ENCODE measurements at places on chromosomes 12 and 14.

- DNase-seq = no peak
These were observed 59.7 kb downstream of the E2F7 start for GRCh38 chr12:77005611-77006098.

GRCh38 chr12:24884911-24885310 lies 64.0 kb downstream of the BCAT1 start:
- no peak for DNase-seq

DNA sequence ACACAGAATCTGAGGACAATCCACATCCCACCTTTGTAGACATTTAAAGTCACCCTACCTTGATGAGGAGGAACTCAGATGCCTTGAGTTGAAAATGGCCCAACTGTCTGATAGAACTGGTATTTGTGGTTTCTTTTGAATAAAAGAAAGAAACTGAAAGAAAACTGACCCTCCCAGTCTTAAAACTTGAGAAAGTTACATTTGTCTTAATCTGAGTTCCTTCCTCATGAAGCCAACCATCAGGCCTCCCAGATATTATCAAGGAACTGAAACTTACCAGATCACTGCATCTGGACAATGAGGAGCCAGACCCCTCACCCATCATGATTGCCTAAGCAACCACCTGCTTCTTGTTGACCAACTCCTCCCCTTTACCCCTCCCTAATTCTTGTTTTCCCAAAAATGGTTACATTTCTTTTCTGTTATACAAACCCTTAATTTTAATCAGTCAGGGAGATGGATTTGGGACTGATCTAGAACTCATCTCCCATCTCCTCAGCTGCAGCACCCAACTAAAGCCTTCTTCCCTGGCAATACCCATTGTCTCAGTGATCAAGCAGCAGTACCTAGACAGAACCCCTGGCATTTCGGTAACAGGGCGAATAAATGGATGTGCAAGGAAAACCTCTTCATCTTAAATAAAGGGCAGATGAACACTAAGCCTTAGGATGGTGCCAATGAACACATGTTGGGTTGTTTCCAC lies 72.0 kb upstream of the RESF1 start:
- DNase-seq = no peak

DNA sequence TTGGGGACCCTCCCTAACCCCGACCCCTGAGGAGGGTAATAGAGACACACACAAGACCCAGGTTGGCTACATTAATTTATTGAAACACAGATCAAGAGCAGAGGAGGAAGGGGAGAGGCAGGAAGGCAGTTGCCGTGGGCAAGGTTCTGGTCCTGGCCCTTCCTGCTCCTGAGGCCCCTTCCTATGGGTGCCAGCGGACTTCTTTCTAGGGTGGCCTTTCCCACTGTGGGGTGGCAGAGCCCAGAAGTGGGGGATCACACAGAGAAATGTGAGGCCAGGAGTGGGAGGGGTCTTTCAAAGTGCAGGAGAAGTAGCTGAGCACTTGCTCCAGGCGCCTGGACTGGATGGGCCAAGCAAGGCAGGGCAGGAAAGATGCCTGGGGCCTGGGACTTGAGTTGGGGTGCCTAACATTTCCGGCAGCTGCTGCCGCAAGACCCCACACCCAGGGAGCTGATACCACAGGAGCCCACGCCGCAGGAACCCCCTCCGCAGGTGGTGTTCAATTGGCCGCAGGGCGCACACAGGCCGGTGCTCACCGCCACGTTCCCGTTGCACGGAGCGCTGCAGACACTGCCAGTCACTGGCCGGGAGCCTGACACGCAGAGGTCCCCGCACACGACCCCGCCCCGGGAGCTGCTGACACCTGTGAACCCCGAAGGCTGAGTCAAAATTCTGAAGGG lies 5.3 kb downstream of the KRT81 start:
- DNase-seq = no peak

GRCh38 chr12:91098941-91099340 lies 12.4 kb downstream of the LUM start:
- no peak for DNase-seq

DNA sequence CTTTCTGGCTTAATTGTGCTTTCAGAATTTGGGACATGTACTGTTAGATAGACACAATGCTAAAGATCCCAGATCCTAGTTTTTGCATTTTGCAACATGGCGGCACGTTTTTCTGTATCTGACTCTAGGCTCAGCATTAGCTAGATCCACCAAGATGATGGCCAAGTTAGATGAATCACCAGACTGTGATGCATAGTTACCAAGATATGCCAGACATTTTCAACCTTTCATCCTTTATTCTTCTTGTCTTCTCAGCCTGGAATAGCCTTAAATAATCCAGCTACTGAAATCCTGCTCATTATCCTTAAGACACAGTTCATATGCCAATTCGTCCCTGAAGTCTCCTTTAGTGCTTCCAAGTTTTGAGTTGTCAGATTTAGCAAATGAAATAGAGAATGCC lies 144.9 kb upstream of the CRY1 start:
- DNase-seq = no peak

- DNase-seq = no peak
These were observed 209.2 kb downstream of the PPM1H start for GRCh38 chr12:62725781-62726180.

- no peak for DNase-seq
These were observed 86.9 kb upstream of the STXBP6 start for GRCh38 chr14:25136811-25137210.

DNA sequence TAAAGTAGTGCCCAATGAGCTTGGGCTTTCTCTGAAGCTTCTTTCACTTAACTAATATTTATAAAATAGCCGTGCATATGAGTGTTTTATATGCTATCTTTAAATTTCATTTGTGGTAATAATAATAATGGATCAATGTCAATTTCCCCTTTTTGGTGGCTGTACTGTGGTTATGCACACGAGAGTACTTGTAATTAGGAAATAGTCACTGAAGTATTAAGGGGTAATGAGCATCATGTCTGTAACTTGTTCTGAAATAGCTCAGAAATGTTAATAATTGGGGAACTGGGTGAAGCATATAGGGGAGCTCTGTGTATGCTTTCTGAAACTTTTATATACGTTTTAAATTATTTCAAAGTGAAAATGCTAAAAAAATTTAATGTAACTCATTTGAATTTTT lies 7.0 kb upstream of the RNASE8 start:
- no peak for DNase-seq

- DNase-seq = no peak
These were observed 183.2 kb downstream of the C12orf50 start for GRCh38 chr12:87846045-87846444.

DNA sequence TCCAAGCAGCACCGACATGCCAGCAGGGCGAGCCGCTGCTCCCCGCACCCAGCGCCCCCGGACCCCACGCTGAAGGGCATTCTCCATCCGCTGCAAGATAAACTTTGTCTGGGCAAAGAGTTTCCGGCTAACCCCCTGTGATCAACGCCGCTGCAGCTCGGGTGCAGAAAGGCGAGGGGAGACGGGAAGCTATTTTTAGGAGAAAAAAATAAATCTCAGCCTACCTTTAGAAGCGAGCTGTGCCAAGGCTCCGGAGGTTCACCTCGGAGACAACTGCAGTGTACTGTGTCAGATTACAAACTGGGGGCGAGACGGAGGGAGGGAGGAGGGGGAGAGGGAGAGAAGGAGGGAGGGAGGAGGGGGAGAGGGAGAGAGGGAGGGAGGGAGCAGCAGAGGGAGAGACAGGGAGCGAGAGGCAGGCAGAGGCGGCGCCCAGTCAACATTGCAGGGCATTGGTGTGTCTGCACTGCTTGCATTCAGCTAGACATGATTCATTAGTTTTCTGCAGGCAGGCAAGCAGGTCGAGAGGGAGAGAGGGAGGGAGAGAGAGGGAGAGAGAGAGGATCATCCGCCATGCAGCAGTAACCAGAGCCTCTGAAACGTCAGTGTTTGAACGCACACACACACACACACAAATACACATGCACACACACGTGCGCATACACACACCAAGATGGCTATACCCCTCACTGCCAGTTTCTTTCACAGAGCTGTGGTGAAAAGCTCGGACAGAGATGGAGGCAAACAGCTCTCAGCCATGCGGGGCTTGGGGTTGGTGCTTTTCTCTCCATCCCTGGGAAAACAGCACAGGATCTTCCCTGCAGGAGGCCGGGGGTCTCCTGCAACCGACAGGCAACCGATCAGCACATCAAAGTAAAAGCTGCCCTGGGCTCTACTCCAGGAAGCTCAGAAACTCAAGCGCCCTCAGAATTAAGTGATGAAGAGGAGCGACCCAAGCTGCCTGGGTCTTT lies at the start of gene RIMBP2:
RIMBP2 (minus strand) TSS at position 302 of the 971 bp plus-strand sequence. CDS start 237,286 bp downstream, outside the sequence.
- no peak for DNase-seq

DNA sequence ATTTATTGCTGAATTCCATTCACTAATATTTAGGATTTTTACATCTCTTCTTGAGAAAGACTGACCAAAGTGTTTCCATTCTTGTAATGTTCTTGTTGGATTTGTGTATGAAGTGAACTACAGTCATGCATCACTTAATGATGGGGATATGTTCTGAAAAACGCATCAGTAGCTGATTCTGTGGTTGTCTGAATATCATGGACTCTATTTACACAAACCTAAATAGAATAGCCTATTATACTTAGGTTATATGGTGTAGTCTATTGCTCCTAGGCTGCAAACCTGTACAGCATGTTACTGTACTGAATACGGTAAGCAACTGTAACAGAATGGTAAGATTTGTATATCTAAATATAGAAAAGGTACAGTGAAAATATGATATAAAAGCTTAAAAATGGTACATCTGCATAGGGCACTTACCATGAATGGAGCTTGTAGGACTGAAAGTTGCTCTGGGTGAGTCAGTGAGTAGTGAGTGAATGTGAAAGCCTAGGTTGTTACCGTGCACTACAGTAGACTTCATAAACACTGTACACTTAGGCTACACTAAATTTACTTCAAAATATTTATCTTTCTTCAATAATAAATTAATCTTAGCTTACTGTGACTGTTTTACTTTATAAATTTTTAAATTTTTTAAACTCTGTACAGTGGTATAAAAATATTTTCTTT lies 27.6 kb upstream of the P2RX4 start:
- peak; percentile 23 for DNase-seq

GRCh38 chr12:67484791-67485480 lies 163.6 kb upstream of the DYRK2 start:
- DNase-seq = no peak

DNA sequence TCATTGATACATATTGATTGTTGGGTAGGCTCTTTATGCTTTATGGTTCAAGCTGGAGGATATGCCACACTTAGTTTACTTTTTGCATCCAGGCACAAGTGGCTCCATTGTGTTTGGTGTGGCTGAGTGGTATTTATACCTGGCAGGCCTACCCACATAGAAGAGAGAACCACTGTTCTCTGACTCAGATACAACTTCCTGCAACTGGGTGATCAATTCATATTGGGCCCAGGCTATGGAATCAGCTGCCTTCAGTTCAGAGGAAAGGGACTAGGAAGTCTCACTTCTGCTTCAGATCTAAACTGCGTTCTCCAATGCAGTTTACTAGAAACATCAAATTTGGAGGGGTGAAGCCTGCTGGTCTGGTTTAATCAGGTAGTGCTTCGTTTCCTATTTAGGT lies 49.8 kb upstream of the LRRK2 start:
- DNase-seq = no peak

- peak; percentile 74 for DNase-seq
These were observed 1168.4 kb downstream of the TMEM121 start for GRCh38 chr14:106694638-106695393.

DNA sequence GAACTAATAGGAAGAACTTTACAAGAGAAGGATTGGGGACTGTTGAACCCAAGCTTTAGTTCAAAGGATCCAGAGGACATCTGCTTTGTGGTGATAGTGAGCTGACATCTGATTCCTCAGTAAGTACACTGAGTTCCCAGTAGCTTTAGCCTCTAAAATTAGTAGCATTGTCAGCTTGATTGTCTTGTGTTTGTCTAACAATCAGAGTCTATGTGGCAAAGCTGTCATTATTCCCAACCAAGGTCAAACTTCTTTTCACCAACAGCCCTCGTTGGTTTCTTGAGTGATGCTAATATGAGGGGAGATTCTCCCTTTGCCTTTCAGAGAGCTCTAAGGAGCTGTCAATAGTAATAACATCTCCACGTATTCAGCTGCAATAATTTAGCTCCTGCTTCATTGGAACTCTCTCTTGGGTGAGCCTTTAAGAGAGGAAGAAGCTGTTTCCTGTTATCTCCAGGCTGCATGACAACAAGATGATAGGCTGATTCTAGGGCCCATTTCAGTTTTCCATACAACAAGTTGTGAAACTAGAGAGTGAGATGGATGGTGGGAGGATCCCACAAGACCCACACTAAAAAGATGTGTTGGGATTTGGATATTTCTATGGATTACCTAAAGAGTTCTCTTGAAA lies 46.7 kb downstream of the TGFB3 start:
- no peak for DNase-seq

- DNase-seq = no peak
These were observed 2.3 kb downstream of the LARP4 start for GRCh38 chr12:50403001-50403440.

DNA sequence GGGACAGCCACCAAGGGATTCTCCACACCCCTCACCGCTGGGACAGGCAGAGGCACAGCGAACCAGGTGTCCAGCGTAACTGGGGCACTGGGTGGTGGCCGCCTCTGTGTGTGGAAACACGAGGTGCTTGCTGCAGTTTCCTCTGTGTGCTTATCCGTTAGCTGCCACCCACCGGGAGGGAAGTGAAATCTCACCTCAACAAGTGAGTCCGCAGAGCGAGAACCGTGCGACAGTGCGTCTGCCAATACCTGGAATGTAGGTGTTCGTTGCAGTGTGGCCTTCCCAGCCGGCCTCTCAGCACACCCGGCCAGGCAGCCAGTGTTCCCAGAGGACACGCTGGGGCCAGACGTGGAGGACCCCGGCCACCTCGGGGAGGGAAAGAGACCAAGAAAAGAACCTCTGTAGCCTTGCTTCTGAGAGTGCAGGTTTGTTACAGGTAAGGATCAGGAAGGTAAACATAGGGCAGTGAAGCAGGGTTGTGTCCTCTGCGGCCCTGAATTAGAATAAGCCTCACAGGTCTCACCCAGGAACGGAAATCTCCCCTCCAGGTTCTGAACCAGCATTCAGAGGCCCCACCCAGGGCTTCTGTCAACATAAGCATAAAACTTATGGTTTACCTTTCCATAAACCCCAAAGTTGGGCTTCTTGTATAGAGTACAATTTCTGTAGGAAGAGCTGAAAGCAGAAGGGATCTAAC lies 1.5 kb downstream of the BCL2L14 start:
- peak; percentile 37 for DNase-seq

GRCh38 chr14:24427537-24428508 lies 1.6 kb downstream of the CBLN3 start:
- DNase-seq = no peak

GRCh38 chr14:94126419-94126677 lies 3.1 kb downstream of the IFI27L2 start:
- no peak for DNase-seq

Measured in activated T-cell treated with anti-CD3 and anti-CD28 coated beads, Interleukin-2, amount 50 U/mL, for 72 hours (primary cell).